ENCODE measurements at places on chromosomes 5 and 9. TPM values are rescaled to one million over a fixed set of nuclear protein-coding genes. Genes with fewer than 3 reads are reported as not detected.

DNA sequence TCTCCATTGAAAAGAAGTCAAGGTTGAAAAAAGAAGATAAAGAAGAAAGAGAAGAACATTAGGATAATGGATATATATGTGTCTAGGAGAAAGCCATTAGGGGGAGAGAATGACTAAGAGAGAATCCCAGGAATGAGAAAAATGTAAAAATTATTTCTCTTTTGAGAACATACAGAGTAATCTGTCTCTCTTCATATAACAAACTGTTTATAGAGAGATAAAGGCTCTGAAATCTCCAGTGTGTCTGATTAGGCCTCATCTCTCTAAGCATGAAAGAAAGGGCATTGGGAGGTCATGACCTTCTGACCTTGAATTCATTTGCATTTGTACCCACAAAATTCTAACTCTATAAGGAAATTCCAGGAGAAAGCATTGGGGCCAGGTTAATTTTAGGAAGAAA lies 3.5 kb upstream of the MPDZ start:
- H3K4me1 ChIP-seq = no peaks in the 10 kb centered on the region
- no peaks in the 10 kb centered on the region for H3K36me3 ChIP-seq
- no peak overlapping the region for H3K4me3 ChIP-seq
- H3K27ac ChIP-seq = no peak overlapping the region
- no peaks in the 10 kb centered on the region for H3K27me3 ChIP-seq
- peak; percentile 61 for DNase-seq

DNA sequence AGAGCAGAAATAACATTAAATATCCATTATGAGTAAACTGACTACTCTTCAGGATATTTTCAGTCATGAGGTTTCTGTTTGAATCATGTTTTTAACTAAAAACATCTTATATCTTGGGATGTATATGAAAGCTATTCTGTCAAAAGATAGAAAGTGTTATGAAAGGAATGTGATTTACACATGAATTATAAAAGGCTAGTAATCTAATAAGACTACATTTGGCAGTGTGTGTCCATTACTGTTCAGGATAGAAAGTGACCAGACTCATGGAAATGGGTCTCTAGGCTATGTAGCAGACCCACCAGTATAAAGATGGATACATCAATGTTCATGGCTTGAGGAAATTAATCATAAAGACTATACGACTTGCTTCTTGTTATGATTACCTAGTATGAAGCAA lies 1328.2 kb upstream of the NUDT12 start:
- no peaks in the 10 kb centered on the region for H3K27me3 ChIP-seq
- H3K36me3 ChIP-seq = no peaks in the 10 kb centered on the region
- no peaks in the 10 kb centered on the region for H3K4me1 ChIP-seq
- no peak overlapping the region for H3K27ac ChIP-seq

The DPP7 gene
- total RNA-seq = 126 TPM

The ELAVL2 gene
- under 0.01 TPM for total RNA-seq

The PCDH12 gene
- under 0.01 TPM for total RNA-seq

The SVEP1 gene
- total RNA-seq = 76.3 TPM
